Occipital lobe (tissue), 3 donors: ENCODE measurements at places on chromosomes 3 and 15. TPM values are rescaled to one million over a fixed set of nuclear protein-coding genes. Genes with fewer than 3 reads are reported as not detected.

- no peak for DNase-seq
These were observed 33.2 kb upstream of the LEKR1 start for GRCh38 chr3:156792945-156793344.

- no peak for DNase-seq
These were observed 12.6 kb downstream of the RAB11A start for GRCh38 chr15:65881766-65882434.

DNA sequence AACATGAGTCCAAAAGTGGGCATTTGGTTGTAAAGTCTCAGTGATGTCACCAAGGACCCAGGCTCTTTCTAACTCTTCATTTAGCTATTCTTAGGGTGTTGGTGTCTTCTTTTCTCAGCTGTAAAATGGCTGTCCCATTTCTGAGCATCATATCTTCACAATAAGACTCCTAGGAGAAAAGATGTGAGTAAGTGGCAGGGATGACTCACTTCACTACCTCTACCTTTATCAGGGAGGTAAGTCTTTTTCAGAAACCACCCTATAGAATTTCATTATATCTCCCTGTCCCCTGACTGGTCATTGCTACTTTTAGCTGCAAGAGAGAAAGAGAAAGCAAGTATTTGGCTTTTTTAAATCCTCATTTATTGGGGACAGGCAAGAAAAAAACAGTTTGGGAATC, 300.2 kb upstream of the RBMS3 start:
- no peak for DNase-seq

GRCh38 chr15:65008983-65009382, 19.3 kb upstream of the SPG21 start:
- no peak for DNase-seq

DNA sequence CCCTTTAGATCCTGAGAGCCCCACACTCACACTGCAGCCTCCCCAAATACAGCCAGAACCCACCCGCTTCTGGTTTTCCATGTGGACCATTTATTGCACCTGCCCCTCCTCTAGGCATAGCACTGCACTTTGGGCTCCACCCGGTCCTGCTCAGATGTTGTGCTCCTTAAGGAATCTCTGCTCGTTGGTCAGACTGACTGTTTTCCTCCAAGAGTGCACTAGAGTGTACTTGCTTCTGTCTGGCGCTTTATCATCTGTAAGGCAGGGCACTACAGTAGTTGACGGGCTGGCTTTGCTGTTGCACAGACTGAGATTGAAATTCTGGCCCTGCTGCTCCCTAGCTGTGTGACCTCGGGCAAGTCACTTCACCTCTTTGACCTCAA, 124.1 kb downstream of the CACNA1D start:
- DNase-seq, result no peak

DNA sequence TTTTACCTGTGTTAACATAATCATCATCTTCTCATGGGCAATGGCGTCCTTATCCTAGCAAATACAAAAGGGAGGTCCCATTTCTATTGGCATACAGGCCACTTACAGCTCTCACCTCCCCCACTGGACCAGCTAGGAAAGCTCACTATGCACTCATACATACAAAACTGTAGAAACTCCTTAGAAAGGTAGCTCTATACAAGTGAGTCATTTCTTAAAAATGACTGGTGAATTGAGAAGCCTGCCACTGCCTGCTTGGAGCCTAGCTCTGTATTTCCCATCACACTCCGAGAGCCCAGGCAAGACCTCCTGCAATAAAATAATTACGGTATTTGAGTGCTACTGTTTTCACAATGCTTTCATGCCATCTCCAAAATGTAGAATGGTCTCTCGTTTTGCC, 321.8 kb downstream of the ULK4 start:
- no peak for DNase-seq

- no peak for DNase-seq
These were observed 108.8 kb upstream of the SLC25A36 start for GRCh38 chr3:140832883-140833282.

DNA sequence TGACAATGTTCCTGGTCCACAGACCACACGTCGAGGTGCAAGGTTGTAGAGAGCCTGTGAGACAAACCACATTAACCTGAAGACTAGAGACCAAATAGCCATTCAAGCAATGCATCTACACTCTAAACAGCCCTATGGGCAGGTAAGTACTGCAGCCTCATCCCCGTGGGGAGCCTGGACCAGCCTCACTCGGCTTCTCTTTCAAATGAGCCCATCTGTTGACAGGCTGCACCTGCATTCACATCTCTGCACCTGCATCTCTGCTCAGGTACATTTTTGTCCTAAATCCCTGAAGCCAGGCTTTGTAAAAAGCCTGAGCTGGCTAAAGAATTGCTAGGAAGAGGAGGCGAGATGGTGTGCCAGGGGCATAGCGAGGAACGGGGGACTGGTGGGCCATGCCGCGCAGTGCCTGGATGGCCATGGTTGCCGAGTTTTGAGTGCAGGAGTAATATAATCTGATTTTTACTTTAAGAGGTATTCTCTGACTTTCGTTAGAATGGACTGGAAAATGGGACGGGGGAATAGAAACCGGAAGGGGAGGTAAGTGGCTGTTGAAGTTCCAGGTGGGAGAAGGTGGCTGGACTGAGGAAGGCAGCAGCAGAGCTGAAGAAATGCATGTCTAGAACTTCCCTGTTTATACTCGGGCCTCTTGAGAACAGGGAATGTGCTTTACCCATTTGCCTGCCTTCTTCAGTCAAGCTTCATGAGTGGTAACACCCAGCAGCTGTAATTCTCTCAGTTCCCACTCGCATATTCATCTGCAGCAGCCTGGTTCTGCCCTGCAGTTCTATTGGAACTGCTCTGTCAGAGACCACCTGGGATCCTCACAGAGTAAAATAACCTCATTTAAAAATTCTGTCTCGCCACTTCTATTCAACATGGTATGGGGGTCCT, 226.4 kb downstream of the OPA1 start:
- no peak for DNase-seq

CDC25A gene
- 3.7 TPM for total RNA-seq

ITIH4 gene
- 2.8 TPM for total RNA-seq

GPR149 gene
- total RNA-seq, result 0.16 TPM

- no peak for DNase-seq
These were observed 15.2 kb upstream of the PIK3R4 start for GRCh38 chr3:130761730-130762311.

DNA sequence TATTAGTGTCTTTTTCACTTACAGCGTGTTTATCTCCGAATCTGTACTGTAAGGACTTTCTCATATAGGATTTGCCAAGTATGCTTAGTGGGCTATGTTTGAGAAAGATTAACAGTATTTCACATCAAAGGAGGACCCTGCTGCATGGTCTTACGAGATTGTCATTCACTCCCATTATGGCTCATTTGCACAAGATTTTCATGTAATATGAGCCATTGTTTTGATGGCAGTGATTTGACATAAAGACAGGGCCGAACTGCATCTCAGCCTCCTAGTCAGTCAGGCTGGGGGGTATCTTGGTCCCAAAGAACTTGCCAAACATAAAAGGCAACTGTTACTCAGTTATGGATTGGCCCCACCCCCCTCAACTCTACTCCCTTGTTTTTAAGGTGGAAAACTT, 205.9 kb downstream of the ZIC1 start:
- DNase-seq, result no peak

GRCh38 chr3:29067007-29067406, 213.9 kb upstream of the RBMS3 start:
- DNase-seq, result no peak

GRCh38 chr3:18189282-18190050, 235.7 kb downstream of the SATB1 start:
- no peak for DNase-seq

- DNase-seq, result no peak
These were observed 862.5 kb downstream of the CADM2 start for GRCh38 chr3:85821130-85821756.

- no peak for DNase-seq
These were observed 158.1 kb downstream of the APBA2 start for GRCh38 chr15:29043736-29044502.

DUSP7 gene
- total RNA-seq, result 10.8 TPM

- DNase-seq, result no peak
These were observed 66.3 kb downstream of the MEGF11 start for GRCh38 chr15:66187271-66187670.

GRCh38 chr15:100983221-100983620, 64.1 kb downstream of the LRRK1 start:
- no peak for DNase-seq

TRIM71 gene
- total RNA-seq, result 2.5 TPM

GRCh38 chr15:65040461-65040860, 4.7 kb upstream of the SLC51B start:
- DNase-seq, result no peak

RAB5A gene
- 62.9 TPM for total RNA-seq

CADPS gene
- total RNA-seq, result 206 TPM

SST gene
- total RNA-seq, result 5.6 TPM

- no peak for DNase-seq
These were observed 73.1 kb downstream of the FGF7 start for GRCh38 chr15:49495993-49496753.

GRCh38 chr15:99565049-99565298, 810 bp upstream of the MEF2A start:
- DNase-seq, result no peak

CLDN16 gene
- under 0.01 TPM for total RNA-seq

USP19 gene
- 49.0 TPM for total RNA-seq

RPUSD2 gene
- total RNA-seq, result 14.2 TPM

IRAK2 gene
- 3.7 TPM for total RNA-seq

IQCF5 gene
- total RNA-seq, result not detected

DNA sequence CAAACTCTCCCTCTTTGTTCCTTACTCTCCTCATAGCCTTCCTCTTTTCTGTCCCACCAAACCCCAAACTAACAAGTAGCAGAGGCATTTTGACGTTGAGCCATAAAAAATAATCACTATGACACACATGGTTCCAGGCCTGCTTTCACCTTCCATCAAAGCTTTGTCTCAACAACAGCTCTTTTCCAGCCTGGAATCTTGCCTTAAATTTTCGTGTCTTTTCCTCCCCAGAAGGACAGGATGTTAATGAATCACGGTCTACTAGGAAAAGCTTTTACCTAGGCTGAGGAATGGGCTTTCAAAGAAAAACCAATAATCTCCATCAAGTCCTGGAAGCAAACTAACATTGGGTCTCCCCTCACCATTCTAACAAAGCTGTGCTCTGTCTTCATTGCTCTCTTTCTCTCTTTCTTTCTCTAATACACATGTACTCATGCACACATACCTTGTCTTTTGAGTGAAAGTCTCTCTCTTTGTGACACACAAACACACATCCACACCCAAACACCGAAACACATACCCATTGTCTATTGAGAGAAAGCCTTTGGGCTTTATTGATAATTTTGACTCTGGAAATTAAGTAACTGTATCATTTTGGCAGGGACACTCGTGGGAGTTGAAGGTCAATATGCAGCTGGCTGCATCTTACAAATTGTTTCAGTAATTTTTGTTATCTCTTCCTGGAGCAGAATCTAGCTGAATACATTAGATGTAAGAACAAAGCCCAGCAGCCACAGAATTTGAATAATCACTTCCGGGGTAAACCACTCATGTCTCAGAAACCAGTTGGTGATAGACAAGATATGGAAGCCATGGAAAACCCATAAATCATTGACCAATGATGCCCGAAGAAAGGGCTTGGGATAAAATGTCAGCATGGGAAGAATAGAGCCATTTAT, 107.4 kb upstream of the SLC4A7 start:
- no peak for DNase-seq

DNA sequence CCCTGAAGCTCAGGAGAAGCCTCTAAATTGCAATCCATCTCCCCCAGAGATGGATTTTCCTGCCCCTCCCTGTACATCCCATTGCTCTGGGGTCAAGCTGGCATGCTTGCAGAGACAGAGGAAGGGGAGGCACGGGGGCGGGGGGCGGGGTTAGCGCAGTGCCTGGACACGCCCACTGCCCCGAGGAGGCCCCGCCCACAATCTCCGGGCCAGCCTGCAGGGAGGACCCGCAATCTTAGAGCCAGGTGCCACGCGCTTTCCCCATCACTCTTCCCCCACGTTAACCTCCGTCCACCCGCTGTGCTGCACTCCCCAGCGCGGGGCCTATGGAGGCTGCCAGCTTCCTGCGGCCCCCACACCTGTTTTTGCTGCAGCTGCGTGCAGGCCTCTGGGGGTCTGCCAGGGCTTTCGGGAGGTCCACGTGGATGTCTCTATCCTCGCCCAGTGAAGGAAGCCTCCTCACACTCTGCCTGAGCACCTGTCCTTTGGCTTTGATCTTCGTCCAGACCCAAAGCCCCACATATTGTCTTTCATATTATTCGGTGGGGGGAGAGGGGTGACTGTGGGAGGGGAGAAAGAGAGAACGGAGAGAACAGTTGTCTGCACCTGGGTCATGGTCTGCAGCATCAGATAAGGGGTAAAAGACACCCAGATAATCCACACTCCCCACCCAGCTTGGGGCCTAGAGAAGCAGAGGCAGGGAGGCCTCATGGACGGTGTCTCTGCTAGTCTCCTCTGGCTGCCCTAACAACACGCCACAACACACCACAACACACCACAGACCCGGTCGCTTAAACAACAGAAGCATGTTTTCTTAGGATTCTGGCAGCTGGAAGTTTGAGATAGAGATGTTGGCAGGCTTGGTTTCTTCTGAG, 118.0 kb upstream of the MEF2A start:
- no peak for DNase-seq

DNA sequence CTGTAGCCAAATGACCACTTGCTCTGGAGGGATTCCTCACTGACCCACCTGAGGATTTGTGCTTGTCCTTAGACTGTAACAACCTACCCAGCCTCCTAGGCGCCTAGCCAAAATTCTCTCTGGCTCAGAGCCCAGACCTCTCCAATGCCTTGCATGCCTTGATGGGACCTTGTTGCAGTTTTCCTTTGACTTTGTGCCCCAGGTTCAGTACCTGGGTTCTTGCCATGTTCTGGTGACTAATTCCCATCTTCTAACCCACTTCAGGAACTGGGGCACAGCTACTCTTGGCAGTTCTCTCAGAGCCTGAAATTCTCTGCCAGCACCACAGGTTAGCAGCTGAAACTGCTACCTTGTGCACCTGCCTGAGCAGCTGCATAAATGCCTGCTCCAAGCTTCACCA, 27.0 kb upstream of the UBE3A start:
- no peak for DNase-seq

CPNE9 gene
- total RNA-seq, result 0.31 TPM

DNA sequence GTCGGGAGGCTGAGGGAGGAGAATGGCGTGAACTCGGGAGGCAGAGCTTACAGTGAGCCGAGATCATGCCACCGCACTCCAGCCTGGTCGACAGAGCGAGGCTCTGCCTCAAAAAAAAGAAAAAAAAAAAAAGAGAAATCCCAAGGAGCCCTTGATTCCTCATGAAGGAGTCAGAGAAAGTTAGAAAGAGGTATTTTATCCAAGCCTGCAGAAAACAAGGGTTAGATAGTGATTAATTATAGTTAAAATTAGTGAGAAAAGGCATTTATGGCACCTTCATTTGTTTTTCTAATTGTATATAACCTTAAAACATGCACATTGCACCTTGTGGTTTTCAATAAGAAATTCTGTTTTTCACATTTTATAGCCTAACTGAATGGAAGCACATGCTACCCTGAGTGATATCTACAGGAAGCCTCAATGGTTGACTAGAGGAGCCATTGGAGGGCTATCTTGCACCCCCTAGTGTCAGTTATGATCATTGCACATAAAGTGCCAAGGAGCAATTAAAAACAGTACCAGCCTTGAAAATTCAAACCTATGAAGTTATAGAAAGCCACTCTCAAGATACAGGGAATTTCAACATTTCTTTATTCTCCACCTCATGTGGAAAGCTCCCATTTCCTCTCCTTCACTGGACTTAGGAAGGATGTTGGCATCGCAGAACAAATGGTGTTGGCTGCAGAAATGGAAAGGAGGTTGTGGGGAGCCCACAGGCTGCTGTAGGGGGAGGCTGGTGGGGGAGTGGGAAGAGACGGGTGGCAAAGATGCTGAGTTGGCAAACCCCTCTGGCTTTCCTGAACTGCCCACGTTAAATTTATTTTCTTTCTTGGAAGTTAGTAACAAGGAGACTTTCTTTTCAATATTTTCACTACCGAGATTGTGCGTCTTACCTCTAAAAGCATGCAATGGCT, 48.5 kb downstream of the ITGA11 start:
- DNase-seq, result no peak
